ENCODE measurements at places on chromosomes 2 and 18.

- no peak for DNase-seq
Observed at GRCh38 chr2:192544371-192544955, 349.7 kb upstream of the TMEFF2 start.

GRCh38 chr18:32308493-32309120 lies 118.8 kb downstream of the MEP1B start:
- DNase-seq, result no peak

- no peak for DNase-seq
Observed at GRCh38 chr2:42390401-42390969, 29.5 kb upstream of the COX7A2L start.

GRCh38 chr2:69931832-69932595 lies 17.1 kb downstream of the MXD1 start:
- DNase-seq, result no peak

- DNase-seq, result no peak
Observed at GRCh38 chr2:19609266-19609665, 250.8 kb upstream of the OSR1 start.

GRCh38 chr18:24995755-24996154 lies 356.2 kb downstream of the ZNF521 start:
- DNase-seq, result no peak

GRCh38 chr2:172193331-172194089 lies 90.8 kb upstream of the DLX2 start:
- no peak for DNase-seq

DNA sequence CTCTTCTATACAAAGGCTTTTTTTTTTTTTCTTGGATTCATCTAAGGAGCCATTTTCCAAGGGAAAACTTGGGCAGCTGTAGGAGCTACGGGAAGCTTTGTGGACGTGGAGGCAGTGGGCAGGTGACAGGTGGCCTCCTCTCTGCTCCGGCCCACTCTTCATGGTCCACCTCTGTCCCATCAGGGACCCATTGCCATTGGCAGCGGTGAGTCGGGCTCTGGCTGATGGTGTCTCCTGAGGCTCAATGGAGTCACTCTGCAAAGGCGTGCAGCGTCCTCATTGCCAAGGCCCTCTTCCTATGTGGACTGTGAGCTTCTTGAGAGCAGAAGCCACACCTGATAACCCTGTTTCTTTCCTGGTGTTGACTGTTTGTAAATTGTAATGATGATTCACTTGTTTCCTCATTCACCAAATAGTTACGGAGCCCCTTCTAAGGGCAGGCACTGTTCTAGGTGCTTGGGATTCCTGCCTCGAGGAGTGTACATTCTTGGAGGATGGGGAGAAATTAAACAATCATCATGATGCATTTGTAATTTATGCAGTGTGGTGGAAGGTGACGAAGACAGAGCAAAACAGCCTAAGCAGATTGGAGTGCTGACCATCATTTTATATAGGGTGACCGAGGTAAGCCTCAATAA lies 240.3 kb upstream of the HS6ST1 start:
- DNase-seq, result no peak

DNA sequence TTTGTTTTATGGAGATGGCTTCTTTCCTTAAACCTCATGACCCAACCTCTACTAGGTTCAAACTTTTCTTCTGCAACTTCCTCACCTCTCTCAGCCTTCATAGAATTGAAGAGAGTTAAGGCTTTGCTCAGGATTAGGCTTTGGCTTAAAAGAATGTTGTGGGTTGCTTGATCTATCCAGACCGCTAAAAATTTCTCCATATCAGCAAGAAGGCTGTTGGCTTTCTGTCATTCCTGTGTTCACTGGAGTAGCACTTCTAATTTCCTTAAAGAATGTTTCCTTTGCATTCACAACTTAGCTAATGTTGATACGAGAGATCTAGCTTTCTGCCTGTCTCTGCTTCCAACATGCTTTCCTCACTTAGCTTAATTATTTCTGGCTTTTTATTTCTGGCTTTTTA lies 58.1 kb upstream of the KYNU start:
- DNase-seq, result no peak

DNA sequence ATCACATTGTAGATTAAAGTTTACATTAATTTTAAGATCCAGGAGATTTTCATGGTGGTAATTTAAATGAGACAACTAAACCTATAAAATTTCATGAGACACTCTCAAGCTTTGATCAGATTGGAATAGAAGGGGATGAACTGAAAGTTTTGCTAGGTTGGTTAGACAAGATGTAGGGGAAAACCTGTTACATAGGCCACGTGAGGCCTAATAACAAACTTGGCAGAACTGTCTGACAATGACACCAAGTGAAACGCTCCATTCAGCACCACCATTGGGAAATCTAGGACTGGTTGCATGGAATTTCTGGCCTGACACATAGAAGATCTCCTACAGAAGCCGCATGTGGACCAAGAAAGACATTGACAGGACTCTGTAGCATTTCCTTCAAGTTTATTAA lies 87.8 kb upstream of the SLC39A10 start:
- DNase-seq, result no peak

DNA sequence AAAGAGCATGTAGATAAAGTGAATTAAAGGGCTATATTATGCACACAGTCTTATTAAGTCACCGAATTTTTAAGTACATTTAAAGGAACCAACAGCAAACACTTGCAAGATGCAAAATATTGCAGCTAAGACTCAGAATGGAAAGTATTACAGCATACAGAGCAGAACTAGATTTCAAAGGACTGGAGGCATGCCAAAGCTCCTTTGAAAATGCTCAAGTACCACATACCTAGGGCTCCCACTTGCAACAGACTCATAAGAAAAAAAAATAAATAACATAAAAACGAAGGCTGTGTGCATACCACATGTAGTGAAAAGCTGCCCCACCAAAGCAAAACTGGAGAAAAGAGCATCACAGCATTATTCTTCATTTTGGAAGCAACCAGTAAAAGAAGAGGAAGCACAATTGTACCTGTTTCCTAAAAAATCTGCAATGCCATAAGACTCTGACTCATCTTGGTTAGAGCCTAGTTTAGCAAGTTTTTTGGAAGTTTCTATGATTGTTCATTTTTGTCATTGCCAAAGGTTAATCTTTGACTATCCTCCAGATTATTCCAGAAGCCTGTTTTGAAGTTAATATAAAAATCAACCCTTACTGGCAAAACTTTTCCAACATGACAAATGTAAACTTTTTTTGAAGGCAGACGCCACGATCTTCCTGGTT lies 306.0 kb upstream of the COL3A1 start:
- DNase-seq, result no peak

DNA sequence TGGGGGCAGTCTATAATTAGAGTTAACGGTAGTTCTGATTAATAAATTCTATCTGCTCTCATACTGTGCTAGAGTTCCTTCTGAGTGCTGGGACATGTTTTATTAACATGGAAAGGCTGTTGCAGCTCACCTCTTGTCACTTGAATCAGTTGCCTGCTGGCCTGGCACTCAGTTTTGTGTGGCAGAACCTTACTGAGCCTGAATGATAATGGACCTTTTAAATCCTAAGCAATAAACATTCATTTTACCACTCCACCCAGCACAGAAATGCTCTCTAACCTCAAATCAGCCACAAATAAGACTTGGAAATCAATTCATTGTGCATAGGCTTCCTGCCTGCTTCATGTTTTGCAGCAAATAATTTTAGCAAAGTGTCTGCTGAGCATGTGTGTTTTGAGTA lies 115.0 kb upstream of the RBMS1 start:
- DNase-seq, result no peak

DNA sequence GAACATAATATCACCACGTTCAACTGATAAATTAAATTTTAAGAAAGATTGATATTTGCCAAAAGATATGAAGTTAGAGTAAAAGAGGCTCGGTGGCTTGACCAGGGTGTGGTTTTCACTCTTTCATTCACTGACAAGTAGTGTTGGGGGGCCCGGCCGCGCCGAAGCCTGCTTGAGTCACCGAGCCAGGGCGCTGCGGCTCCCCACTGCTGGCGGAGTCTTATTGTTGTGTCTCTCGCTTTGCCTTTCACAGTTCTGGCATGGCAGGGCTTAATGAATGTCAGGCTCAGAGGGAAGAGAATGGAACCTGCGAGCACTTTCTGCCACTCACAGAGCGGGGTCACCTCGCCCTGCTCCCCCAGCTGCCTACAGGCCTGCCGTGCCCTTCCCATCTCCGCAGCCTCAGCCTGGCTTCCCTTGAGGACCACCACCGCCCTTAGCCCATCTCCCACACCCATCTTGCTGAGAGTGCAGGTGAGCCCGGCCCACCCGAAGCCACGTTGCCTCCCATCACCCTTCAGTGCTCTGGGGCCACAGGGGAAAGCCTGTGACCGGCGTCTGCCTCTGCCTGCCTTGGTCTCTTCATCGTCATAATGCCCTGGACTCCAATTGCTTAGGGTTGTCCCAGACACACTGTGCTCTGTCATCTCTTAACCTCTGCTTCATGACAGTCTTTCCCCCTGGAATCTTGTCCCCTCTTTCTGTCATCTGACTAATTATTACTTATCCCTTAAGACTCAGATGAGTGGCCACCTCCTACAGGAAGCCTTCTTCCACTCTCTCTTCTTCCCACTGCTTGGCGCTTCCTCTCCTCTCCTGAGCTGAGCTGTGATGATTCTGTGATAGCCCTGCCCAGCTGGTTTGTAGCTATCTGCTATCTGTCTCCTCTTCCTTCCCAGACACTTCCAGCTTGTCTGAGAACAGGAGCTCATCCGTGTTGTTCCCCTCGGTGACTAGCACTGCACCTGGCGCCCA lies 142.5 kb downstream of the FAM210A start:
- no peak for DNase-seq

- DNase-seq, result no peak
Observed at GRCh38 chr18:46559946-46560670, 96.9 kb downstream of the LOXHD1 start.

GRCh38 chr2:118077636-118078247 lies 10.5 kb upstream of the INSIG2 start:
- DNase-seq, result no peak

- DNase-seq, result no peak
Observed at GRCh38 chr2:130846686-130847375, 10.1 kb downstream of the ARHGEF4 start.

DNA sequence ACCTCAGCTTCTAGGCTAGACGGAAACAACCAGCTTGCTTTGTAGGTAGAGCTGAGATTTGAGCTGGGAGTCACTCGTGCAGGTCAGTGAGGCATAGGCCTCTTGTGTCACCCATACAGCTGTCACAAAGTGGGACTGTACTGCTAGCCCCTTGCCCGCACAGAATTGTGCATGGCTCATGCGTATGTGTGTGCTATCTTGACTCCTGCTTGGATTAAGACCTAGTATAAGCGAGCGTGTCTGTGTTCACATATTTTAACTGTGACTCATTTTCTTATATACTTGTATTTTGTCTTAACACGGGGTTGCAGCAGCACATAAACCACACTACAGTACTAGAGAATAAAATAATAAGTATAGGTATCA lies 20.1 kb downstream of the CEP68 start:
- DNase-seq, result no peak

DNA sequence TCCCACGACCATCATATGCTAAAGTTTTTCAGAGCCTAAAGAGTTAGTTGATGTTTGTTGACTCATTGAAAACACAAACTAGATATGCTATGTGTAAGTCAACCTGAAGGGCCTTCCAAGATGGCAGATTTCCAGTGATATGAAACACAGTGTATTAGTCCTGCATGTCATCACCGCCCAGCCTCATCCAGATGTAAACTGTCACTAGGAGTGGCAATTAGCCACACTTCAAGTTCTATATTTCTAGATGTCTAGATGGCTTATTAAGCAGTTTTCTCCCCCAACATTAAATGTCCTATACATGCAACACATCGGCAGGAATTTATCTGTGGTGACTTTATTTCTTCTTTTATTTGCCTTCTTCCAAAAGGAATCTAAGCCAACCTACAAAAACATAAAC lies 444.1 kb upstream of the SMIM21 start:
- DNase-seq, result no peak

DNA sequence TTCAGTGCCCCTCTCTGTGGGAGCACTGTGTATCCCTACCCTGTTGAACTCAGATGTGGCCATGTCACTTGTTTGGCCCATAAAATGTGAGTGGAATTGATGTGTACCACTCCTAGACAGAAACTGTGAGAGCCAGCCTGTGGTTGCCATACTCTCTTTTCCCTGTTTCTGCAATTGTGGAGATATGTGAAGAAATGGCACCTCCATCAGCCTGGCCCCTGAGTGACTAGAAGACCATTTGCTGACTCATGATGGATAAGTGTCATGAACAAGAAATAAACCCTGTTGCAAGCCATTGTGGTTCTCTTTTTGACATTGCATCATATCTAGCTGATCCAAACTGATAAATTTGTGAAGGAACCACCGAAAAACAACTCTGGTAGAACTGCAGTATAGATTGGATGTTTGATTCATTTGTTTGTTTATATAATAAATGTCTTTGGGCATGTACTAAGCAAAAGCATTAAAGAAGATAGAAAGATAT lies 214.5 kb upstream of the FBXO11 start:
- no peak for DNase-seq

GRCh38 chr2:88048541-88048940 lies 7.0 kb downstream of the KRCC1 start:
- DNase-seq, result no peak

- no peak for DNase-seq
Observed at GRCh38 chr18:80136679-80137078, 27.6 kb downstream of the ADNP2 start.

- DNase-seq, result no peak
Observed at GRCh38 chr2:150605664-150606063, 118.2 kb upstream of the RND3 start.

DNA sequence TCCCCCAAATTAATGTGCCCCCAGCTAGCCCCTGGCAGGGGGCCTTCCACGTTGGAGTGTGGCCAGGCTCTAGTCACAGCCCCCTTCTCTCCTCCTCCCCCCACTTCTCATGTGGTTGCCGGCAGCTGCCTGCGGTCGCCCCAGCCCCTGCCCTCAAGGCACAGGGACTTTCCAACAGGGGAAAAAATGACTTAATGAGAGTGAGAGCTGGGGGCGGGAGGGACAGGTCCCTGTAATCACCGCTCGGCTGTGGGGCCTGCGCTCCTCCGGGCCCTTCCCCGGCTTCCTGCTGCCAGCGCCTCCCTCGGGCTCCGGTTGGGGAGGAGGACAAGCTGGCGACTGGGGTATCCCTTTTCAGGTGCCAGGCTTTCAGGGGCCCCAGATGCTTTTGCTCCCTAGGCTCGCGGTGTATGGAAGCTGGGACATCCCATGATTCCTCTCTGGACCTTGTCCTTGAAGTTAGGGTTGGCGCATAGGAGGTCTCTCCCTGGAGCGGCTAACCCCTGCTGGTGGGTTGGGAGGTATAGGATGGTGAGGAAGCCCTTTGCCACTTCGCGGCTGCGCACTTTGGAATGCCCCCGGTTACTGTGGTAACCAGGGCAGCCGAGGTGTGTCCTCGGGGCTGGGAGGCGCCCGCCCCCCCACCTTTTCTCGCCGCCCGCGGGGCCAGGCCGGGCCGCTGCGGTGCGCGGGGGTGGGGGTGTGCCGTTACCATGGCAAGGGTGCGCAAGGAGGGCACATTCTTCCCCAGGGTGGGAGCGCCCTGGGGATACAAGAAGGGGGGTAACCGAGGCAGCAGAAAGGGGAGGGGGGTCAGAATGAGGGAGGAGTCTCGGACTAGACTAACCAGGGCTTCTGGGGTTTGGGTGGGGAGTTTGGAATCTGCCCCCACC lies 16.1 kb downstream of the WNT10A start:
- DNase-seq, result peak; percentile 86

- DNase-seq, result no peak
Observed at GRCh38 chr2:200985799-200986198, 22.3 kb upstream of the ORC2 start.
